ENCODE measurements at places on chromosomes 2 and 18.

DNA sequence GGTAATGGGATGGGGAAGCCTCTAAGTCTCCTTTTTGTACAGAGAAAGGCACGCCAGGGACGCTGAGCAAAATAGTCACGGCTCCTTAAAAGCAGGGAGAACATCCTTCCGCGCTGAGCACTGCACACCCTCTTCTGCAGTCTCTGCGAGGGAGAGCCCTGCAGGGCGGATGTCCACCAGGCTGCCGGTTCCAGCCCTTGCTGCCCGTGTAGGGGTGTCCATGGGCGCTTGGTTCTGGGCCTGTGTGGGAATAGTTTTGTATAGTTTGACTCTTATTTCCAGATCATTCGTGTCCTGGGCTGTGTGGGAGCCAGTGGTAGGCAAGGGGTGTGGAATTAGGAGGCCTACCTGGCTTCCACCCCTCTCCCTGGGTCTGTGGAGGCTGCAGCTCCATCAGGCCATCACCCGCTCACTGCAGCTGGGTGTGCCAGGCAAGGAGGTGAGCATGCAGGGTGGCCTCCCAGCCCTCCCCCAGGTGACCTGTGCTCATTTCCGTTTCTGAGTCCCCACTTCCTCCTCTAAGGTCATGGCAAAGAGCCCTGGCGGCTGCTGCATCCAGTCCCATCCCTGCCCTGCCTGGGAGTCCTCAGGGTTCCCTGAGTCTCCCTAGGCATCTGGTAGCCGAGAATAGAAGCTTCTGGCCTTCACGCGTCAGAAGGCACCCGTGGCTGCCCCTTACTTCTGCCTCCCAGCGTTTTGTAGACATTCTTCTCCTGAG, 202.6 kb downstream of the LDLRAD4 start:
- DNase-seq, result no peak

DNA sequence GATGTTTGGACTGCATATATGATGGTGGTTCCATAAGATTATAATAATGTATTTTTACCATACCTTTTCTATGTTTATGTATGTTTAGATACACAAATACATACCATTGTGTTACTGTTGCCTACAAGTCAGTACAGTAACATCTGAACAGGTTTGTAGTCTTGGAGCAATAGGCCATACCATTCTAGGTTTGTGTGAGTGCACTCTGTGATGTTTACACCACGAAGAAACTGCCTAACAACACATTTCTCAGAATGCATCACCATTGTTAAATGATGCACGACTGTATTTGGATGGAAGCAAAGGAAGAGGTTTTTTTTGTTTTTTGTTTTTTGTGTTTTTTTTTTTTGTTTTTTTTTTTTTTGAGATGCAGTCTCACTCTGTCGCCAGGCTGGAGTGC, 9.5 kb downstream of the DUSP19 start:
- no peak for DNase-seq

- no peak for DNase-seq
Observed at GRCh38 chr2:46540496-46541331, 61.3 kb downstream of the TMEM247 start.

DNA sequence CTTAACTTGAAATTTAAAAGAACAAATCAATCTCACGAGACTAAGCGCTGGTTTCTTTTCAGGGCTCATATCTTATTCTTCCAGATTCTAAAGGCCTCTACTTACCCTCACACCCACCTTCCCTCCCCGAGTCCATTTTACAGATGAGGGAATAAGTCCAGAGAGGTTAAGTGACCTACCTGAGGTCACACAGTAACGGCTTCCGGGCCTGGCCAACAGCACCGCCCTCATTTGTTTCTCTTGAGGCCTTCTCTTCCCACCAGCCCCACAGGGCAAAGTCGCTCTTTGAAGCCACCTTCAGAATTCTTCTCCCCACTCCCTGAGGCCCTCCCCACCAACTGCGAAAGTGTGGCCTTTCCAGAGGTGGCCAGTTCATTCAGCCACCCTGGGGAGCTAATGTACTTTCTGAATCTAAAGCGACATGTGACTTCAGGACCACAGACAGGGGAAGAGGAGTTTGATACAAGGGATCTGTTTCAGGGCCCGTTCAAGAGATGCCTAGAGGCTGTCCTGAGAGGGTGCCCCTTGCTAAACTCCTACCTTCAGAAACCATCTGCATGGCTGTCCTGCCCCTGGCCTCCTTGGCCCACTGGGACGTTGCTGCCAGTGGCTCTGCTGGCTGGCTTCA, 275.3 kb downstream of the HAUS1 start:
- DNase-seq, result no peak

GRCh38 chr2:150997702-150998440, 263.8 kb downstream of the RBM43 start:
- DNase-seq, result no peak

DNA sequence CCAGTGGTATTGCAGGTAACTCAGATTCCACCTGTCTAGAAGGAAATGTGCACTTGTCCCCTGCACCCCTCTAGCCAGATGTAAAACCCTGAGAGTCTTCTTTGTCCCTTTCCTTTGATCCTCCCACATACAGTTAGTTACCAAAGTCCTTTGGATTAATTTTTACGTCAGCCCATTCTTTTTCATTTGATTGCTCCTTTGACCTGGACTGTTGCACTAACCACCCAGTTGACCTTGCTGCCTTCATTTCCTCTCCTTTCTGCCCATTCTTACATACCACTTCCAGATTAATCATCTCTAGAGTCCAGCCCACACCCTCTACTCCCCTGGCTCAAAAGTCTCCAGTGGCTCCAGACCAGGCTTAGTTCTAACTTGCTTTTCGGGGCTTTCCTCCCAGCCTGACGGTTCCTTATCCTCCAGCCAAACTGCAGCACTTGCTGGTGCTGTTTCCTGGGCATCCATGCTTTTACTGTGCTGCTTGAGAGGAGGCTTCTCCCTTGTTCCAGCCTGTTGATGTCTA, 99.3 kb downstream of the SPTBN1 start:
- DNase-seq, result no peak

- DNase-seq, result no peak
Observed at GRCh38 chr2:20048488-20049448, 2.7 kb downstream of the LAPTM4A start.

DNA sequence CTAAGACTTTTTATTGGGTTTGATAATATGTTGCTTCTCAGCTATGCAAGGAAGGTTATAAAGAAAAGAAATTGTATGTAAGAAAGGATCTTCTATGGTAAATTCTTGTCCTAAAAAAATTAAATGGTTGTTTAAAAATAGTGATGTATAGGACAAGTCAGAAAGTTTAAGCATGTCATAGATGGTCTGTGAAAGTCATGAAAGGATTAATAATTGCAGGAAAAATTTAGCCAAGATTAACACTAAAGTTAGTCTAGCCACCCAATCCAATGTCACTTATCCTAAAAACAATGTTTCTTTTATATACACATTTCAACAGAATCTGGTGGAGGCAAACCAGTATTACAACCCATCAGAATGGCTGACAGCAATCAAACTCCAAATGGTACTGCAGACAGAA, 1046.7 kb upstream of the SLC39A10 start:
- DNase-seq, result no peak

DNA sequence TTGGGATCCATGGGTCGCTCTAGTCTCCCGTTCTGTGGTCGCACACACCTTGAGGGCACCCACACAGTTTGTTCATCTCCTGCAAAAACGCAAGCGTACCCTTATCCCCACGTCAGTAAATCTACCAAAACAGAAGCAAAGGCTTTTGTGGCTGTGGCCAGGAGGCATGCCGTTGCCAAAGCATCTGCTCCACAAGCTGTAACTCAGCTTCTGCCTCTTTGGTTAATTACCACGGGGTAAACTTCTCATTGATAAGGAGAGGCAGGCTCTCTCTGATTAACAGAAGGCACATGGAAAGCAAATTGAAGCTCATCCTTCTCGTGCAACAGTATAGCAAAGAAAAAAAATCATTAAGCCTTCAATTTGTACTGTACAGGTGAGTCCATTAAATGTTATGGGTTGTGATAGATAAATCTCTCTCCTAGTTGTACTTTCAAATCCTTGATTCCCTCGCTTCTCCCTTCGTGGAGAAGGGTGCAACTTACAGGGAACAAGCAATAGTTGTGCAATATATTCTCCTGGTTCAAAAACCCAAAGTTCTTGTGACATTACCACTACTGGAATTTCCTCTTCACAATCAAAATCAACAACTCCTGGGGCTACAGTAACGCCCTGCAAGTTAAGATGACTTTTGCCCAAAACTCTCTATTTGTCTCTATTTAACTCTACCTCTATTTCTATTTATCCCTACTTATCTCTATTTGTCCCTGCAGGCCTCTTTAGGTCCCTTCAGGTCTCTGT, 10.3 kb downstream of the PECR start:
- no peak for DNase-seq

GRCh38 chr2:85151026-85151425, 17.8 kb downstream of the TCF7L1 start:
- DNase-seq, result no peak

GRCh38 chr2:85215448-85216401, 82.5 kb downstream of the TCF7L1 start:
- DNase-seq, result peak; percentile 78
